ENCODE measurements at places on chromosomes 2 and 18.

- DNase-seq: no peak
Observed at GRCh38 chr2:151975460-151976414, 123.1 kb downstream of the CACNB4 start.

DNA sequence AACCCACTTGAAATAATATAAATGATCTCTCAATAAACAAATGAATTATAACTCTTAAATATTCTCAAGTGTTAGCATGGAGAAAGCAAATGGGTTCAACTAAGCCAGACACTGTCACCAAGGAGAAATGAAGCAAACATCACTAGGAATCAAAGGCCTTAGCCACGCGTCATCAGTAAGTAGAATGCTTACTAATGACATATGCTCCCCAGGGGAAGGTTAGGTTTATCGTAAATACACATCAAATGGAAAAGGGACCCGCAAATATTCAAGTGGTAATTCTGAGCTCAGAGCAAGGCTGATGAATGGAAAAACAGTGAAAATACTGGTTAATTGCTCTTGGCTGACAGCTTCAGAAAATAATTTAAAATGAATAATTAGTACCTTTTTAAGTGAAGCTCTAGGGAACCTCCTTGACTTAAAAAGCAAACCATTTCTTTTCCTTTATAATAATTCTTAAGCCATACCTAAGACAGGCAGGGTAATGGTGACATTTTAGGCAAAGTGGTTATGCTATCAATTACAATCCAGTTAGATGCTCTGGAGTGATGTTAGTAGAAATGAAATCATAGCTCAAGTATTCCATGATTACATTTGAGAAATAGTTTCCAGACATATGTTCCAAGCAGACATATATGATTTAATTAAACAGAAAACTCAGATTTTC lies 101.5 kb downstream of the ALPK2 start:
- DNase-seq: no peak

- DNase-seq: no peak
Observed at GRCh38 chr2:223625652-223626051, 23.5 kb upstream of the SCG2 start.

DNA sequence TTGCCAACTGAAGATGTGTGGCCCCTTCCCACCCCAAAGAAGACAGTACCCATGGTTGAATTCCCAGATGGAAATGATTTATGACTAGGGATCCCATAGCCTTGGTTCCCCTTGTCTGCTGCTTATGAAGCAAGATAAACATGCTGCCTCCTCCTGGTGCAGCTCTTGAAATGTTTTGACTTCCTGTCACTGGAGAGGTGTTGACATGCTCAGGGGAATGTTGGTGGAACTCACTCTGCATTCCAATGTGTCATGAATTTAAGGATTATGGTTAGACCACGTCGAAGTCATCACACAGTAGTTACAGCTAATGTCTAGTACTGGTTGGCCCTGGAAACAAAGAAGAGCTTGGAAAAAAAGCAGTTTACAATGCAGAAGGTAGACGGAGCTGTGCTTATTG lies 69.0 kb upstream of the FAM110C start:
- no peak for DNase-seq

GRCh38 chr18:34039611-34040010 lies 185.1 kb downstream of the NOL4 start:
- no peak for DNase-seq

GRCh38 chr2:70928366-70928765 lies 7.3 kb upstream of the ATP6V1B1 start:
- peak; percentile 40 for DNase-seq

DNA sequence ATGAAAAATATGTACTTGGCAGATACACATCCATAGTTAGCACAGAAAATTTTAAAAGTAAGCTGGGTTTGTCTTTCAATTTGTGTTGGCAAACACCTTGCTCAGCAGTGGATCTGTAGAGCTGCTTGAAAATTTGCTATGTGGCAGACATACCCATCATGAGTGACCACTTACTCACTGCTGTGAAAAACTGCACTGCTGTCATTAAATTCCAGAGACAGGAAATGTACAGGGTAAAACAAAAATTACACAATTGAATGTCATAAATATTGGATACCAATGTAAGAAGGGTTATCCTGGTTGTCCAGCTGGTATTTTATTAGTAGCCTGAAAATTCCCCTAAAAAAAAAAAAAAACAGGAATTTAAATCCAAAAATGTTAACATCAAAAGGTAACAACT lies 24.5 kb downstream of the NIF3L1 start:
- no peak for DNase-seq

GRCh38 chr2:60149176-60149575 lies 404.3 kb downstream of the BCL11A start:
- DNase-seq: no peak

DNA sequence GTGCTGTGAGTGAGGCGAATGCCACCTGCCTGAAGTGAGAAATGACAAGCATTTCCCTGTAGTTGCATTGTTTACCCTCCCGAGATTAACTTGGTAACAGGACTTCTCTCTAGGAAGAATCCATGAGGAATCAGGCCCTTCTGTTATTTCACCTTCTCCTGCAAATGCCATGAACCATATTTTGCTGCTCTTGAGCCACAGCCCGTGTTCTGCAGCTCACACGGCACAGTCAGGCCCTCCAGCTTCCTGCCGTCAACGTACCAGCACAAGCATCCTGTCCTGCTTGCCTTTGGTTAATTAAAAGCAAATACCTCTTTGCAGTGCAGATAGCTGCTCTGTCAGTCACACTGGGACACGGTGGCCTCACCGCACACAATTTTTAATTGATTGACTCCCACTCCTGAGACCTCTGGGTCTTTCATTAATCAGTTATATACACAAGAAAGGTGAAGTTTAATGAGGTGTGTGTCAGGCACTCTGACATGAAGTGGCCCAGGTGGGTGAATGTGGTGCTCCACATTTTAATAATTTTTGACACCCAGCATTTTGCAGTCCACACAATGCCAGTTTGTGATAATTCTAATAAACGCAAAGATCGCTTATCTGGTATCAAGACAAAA lies 95.3 kb upstream of the ASB18 start:
- no peak for DNase-seq

GRCh38 chr2:60628026-60628425 lies 74.6 kb upstream of the BCL11A start:
- no peak for DNase-seq

DNA sequence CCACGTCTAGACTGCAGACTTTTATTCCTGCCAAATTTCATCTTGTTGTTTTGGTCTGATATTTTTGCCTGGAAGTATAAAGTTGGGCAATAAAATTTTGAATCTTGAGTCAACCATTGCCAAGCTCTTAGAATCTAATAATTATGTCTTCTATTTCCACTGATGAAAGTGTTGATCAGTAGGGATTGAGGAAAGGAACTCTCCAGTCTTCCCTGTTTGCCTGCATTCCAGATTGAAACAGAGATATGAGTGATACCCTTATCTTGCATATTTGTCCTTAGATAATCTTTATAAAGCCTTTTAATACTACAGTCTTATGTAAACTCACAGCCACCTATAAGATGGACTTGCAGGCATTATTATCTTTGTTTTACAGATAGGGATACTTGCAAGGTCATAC lies 45.5 kb upstream of the UBE2E3 start:
- no peak for DNase-seq

- DNase-seq: no peak
Observed at GRCh38 chr18:12394428-12394827, 13.3 kb upstream of the PRELID3A start.

DNA sequence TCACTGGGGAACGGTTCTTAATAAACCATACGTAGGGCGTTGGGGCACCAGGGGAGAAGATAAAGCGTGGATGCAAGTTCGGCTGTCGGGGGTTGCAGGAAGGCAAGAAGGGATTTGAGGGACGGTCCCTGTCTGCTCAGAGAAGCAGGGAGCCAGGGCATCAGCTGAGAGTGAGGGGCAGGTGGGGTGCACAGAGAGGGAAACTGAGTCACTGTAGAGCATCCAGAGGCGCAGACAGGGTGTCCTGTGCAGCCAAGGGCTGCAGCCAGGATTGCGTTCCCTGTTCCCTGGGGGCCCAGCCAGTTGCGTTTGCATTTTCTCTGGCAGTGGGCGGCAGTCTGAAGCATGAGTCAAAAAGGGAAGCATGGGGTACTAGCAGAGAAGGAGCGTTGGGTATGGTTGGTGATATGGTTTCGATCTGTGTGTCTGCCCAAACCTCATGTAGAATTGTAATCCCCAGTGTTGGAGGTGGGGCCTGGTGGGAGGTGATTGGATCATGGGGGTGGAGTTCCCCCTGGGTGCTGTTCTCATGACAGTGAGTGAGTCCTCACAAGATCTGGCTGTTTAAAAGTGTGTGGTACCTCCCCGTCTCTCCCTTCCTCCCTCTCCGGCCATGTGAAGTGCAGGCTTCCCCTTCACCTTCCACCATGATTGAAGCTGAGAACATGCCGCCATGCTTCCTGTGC lies 202.9 kb downstream of the NDUFA10 start:
- peak; percentile 32 for DNase-seq

DNA sequence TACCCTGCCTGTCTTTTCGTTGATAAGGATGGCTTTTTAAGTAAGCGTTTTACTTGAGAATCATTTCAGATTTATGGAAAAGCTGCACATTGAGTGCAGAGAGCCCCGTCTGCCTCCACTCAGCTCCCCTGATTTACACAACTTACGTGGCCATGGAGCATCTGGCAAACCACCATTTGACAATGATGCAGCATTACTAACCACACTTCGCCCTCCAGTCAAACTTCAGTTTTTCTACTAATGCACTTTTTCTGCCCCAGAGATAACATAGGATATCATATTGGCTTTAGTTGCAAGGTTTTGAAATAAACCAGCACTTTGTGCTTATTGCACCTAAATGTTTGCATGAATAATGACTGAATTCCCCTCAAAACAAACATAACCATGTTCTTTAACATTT lies 165.1 kb upstream of the TPO start:
- DNase-seq: no peak

DNA sequence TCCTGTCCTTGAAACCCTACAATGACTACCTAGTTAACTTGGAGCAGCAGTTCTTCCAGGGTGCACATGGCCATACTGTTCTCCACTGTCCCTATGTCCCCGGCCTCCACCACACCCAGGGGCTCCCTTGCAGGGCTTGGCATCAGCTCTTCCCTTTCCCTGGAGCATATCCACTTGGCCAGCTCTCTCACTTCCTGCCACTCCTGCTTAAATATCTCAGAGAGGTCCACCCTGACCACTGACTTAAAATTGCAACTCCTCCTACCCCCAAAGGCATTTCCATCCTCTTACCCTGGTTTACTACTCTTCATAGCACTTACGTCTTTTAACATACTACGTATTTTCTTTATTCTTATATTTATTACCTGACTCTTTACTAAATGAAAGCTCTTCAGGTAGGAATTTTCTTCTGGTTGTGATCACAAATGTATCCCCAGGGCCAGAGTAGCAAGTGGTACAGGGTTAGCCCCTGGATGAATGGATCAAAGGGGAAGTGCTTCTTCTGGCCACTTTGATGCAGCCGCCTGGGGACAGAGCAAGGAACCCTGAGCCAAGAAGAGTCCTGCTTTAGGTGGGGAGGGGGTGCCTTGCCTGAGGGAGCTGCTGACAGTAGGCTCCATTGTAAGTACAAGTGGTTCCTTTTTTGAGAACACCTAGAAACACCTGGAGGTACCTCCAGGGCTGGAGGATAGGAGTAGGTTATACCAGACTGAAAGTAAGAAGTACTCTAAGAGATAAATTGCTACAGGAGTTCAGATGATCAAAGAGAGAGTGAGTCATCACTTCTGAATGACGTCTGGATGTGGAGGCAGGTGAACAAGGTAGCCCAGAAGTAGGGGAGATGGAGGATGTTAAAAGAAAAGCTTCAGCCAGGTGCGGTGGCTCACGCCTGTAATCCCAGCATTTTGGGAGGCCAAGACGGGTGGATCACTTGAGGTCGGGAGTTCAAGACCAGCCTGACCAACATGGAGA lies 82.2 kb downstream of the SOCS6 start:
- DNase-seq: no peak

DNA sequence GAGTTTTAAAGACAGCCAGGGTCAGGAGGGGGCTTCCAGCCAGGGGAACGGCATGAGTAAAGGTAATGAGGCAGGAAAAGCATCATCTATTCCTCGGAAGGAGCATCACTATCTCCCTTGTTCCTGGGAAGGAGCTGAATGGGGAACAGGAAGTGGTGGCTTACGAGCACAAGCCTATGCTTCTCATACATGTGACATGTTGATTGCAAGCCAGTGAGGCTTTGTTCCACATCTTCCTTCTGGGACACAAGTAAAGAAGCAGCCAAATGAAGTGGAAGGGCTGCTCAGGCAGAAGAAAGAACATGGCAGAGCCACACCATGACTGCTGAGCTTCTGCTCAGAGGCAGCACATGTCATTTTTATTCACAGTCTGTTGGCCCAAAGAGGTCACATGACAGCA lies 15.1 kb upstream of the LMAN1 start:
- DNase-seq: no peak

- DNase-seq: no peak
Observed at GRCh38 chr2:67566285-67566684, 169.2 kb downstream of the ETAA1 start.

GRCh38 chr2:206218156-206218555 lies 56.3 kb upstream of the ZDBF2 start:
- no peak for DNase-seq

- DNase-seq: no peak
Observed at GRCh38 chr2:45353879-45354278, 257.2 kb downstream of the SRBD1 start.

- no peak for DNase-seq
Observed at GRCh38 chr2:20580690-20581437, 70.0 kb downstream of the HS1BP3 start.

DNA sequence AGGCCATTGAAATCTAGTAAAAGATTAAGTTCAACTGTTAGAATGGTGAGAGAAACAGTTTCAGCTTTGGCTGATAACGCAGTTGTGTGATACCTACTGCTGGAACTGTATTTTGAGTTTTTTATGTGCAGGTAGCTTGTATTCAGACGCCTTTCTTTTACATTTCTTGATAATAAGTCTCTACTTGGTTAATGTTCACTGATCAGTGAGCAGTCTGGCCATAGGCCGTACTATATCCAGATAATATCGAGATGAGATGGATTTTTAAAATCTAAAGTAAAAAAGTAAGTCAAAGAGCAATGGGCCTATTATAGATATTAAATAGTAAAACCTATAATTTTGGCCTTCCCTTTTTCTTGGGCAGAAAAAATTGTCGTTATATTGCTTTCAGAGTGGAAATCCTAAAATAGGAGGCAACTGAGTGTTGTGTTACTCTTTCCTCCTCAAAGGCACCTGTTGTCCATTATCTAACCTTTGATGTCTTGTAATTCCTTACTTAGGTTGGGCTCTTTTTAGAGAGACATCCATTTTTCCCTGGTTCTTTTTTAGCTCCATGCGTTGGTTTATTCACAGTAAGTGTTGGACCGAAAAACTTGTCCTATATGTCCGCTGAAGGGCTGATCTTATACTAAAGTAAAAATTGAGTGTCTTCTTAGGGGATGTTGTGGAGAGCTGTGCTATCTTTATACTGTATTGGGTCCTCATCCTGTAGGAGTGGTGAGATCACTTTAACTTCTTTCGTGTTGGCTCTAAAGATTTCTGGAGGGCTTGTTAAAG lies 1.7 kb downstream of the EML4 start:
- no peak for DNase-seq

DNA sequence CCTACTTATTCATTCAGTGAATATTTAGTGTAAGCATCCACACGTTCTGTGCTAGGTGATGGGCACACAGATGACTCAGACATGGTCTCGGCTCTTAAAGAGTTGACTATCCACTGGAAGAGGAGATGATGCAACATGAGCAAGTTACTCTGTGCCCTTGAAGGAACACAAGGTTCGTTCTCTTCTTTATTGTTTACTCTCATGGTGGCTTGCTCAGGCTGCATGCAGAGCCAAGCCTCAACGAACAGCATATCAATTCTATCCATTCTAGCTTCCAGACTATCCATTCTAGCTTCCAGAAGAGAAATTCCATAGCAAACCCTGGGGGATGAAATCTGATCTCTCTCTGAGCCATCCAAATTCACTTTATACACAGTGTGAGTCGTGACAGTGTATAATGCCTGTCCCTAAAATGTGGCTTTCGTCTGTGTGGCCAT lies 68.1 kb upstream of the CTAGE1 start:
- no peak for DNase-seq
